ENCODE measurements at places on chromosomes 7 and 10.

GRCh38 chr10:72625608-72626443 lies at the start of gene MICU1:
Gene MICU1 (minus strand): TSS chr10:72626079. CDS start chr10:72566793, 59,286 bp downstream.
- DNase-seq: peak; percentile 99

DNA sequence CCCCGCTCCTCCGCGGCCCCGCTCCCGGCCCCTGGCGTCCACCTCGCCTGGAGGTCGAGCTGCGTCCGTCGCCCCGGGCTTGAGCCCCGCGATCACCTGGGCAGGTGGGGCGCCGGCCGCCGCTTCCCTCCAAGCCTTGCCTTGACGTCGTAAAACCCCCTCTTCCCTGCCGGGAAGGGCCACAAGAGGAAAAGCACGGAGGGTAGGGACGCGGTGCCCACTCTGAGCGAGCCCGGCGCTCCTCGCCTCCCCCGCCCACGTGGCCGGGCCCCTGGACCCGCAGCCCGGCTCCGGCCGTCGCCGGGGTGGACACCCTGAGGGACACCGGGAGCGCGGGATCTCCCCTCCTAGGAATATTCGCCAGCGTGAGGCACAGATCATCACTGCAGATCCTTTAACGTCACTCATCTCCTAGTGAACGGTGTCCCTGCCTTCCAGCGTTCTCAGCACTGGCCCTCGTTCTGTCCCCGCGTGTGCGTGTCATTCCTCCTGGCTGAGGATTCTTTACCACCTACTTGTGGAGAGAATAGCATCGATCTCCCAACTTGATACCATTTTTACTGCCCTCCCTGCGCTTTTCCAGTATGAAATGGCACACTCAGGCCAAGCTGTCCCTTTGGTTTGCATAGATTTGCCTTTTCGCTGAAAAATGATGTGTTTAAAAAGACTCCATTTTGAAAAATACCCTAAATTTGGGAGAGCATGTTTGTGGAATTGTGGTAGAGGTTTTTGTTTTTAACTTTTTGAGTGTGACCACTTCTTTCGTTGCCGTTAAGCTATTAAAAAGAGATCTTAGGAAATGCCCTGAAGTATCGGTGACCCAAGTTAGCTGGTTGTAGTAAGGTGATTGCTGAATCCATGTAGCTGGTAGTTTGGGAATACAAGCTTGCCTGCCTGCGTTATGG lies 649 bp downstream of the ACTR3B start:
- DNase-seq: peak; percentile 4

- no peak for DNase-seq
Measured at GRCh38 chr7:28813243-28813962, 144.7 kb downstream of the TRIL start.

DNA sequence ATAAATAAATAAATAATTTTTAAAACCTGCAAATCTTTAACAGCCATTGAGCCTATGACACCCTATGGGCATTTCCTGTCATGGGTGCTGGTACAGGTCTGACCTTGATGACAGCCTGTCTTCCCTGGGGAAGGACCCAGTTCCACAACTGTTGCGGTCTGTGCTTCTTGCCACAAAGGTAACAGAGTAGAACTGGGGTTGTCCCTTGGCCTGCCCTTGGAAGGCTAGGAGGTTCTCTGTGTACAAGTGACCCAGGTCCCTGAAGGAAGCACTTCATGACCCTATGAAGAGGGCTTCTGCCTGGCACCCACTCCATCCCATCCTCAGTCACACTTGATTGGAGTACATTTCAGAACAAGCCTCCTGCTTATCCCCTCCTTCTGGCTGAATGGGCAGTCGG lies 66.9 kb downstream of the OGDH start:
- DNase-seq: no peak

GRCh38 chr10:94299417-94299816 lies 63.3 kb downstream of the NOC3L start:
- DNase-seq: peak; percentile 42

DNA sequence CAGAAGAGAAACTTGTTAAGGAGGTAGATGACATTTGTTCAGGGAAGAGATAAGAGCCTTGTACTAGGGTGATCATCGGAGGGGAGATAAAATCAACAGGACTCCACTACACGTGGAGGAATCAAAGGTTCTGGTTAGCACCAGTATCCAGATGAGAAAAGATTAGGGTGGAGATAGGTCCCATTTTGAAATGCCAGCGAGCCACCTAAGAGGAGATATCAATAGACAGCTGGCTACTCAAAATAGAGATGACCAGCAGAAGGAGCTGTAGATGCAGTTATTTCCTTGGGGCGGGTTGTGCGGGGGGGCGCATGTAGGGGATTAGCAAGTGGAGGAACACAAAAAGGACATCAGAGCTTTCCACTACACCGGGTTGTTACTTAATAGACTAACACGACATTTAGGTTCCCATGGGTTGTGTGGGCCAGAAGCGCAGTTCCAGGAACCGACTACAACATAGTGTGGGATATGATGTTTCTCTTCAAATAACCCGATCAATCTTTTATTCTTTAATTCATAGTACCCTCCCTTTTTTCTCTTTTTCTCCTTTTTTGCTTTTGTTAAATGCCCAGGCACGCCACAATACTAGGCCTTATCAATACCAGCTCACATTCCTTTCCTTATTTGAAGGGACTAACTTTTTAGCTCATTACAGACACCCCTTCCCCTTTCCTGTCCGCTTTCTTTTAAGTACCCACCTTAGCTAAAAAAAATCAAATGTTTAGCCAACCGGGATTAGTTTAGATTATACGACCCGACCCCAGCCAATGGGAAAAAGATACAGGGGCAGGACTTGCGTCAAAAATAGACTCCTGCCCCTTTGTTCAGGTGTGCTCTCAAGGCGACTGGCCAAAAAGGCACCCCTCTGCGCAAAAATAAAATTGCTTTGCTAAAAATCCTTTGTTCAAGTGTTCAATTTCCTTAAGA lies 2.0 kb upstream of the KIF11 start:
- peak; percentile 44 for DNase-seq

GRCh38 chr10:79390551-79391229 lies 43.4 kb downstream of the PPIF start:
- DNase-seq: no peak

DNA sequence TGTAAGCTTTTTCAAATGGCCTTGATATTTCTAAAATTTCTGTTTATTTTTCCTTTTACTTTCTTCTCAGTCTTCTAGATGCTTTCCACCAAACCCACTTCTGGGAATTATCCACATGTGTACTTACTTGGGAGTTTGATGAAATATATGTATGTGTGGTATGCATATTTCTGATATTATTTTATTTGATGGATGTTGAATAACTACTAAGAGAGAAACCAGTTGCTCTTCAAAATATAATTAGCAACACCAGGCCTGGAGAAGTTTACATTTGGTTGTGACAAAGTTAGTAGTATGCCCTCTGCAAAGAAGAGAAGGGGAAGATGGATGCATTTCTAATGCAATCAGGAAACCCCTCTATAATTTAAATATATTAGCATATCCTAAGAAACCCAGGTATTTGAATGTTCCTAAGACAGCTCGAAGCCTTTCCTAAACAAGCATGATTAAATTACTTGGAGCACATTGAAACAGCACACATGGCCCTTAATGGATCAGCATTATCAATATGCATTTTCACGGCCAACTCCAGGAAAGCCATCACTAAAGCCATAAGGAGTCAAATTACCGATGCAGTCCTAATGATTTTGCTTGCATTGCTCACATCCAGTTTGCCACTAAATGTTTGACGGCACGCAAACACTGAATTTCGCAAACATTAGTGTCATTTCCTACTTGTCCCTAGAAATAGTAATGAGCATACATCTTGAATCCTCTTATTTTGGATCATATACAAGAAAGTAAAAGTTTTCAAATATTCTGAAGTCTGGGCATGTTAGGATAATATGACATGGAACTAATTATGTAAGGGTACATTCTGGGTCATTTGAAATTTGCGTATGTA lies 393.8 kb downstream of the EXOC4 start:
- DNase-seq: no peak

DNA sequence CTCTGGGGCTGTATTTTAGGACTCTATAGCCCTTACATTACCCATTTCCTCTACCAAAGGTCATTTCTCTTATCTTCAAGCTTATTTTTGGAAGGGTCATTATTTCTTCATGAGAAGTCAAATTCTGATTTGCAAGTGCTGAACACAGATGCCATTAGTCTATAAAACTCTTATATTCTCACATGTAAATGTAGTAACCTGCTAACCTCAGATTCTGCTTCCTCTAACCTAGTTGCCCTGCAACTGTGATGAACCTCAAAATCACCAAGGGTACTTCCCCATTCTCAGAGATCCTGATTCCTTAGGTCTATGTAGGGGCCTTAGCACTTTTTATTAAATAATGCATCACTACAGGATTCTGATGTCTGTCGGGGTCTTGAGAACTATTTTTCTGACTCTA lies 6.3 kb downstream of the FAS start:
- no peak for DNase-seq

DNA sequence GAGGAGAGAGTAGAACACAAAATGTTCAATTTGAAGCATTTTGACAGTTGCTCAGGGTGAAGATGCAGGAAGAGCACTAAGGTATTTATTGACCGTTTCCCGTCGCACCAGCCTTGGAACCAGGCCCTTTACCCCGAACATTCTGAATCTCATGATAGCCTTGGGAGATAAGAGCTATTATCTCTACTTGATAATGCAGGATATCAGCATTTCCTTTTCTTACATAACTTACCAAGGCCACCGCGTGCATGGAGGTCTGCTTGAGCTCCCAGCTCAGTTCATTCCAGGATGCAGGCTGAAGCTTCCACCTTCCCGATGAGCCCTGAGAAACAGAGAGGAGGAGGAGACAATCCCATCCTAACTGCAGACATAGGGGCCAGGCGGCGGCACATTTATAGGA lies 324.2 kb upstream of the COBL start:
- DNase-seq: no peak

GRCh38 chr10:29646960-29647461 lies 12.2 kb upstream of the SVIL start:
- DNase-seq: no peak

DNA sequence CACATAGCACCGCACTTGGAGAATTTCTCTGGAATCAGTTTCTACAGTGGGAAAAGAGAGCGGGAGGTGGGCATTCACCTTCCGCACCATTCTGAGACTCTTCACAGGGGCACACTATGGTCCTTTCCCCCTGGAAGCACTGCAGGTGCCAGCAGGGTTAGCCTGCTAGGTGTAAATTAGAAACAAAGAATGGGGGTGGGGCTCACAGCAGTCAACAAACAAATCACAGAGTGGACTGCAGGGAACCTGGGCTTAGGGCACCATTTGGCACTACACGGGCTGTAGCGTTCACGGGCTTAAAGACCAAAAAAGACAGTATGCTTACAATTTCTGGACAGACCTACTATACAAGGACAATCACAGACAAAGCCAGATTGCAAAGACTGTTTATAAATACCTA lies 8.0 kb upstream of the PKD1L1 start:
- no peak for DNase-seq

- no peak for DNase-seq
Measured at GRCh38 chr10:116307455-116307854, 16.8 kb upstream of the CCDC172 start.
